ENCODE measurements at places on chromosomes 2 and 18.

DNA sequence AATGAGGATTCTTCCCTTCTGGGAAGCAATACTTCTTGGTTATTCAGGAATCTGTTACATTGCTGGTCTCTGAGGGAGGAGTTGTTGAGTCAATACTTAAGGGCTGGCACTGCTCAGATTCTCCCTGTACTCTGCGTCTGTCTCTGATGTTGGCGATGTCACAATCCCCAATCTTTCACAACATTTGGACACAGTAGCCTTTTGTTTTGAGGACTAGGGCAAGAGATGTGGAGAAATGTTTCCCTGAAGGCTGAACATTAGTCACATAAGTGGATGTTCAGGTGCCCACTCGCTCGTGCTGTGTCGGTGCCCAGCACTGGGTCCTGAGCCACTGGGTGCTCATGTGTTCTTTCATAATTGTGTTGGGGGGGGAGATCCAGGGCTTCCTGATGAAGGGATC is 55.0 kb downstream of the MAPK4 start:
- DNase-seq: no peak

DNA sequence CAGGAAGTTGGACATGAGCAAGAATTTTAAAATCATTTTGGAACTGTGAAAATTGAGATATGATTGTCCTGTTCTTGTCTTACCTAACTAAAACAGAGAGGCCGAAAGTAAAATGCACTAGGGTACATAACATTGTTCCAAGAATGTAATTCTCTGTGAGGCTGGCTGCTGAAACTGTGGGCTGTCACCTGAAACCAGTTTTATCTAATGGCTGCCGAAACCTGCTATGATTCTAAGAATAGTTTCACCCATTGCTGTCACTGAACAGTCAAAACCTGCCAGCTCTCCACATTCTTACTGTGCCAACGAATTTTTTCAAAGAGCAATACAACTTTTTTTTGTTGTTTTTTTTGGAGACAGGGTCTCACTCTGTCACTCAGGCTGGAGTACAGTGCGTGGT is 119.3 kb upstream of the ZSWIM2 start:
- no peak for DNase-seq

DNA sequence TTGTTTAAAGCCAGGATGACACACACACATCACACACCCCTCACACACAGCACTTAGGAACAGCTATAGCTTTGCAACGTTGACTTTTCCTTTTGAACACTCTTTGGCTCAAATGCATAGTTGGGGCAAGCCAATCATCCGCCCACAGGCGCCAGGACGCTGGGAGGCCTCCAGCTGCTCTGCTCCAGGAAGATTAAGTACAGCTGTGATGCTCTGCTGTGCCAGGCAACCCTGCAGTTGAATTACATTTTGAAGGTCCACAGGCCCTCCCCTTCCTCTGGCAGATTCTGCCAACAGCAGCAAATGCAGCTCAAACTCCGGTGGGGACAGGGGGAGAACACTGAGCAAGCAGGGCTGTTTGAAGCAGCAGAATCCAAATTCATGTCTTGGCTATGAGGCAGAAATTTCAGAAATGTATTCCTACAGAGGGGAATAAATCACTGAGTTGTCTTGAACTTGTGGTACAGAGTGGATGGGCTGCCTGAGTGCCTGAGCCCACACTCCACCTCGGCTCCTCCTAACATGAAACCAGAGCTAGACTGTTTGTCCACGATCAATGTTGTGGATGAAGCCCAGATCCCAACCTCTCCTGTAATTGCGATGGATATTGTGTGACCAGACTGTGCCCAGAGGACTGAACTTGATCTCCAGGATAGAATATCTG is 86.5 kb upstream of the PPP1CB start:
- DNase-seq: no peak

DNA sequence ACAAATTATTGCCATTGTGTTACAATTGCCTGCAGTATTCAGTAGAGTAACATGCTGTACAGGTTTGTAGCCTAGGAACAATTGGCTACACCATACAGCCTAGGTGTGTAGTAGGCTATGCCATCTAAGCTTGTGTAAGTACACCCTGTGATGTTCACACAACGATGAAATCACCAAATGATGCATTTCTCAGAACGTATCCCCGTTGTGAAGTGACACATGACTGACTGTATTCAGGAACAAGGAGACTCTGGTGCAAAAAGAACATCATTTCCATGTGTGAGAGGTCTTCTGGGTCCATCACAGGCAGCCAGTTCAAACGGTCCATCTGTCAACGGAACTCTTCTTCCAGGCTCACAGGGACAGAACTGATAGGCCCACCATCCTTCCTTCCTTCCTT is 263.7 kb downstream of the ANAPC1 start:
- DNase-seq: no peak

- DNase-seq: no peak
Observed at GRCh38 chr2:3617198-3617890, 22.4 kb downstream of the COLEC11 start.

DNA sequence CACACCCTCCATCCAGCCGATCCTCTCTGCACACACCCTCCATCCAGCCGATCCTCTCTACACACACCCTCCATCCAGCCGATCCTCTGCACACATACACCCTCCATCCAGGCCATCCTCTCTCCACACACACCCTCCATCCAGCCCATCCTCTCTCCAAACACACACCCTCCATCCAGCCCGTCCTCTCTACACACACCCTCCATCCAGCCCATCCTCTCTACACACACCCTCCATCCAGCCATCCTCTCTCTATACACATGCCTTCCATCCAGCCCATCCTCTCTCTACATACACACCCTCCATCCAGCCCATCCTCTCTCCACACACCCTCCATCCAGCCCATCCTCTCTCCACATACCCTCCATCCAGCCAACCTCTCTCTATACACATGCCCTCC is 83.1 kb downstream of the EIPR1 start:
- no peak for DNase-seq

DNA sequence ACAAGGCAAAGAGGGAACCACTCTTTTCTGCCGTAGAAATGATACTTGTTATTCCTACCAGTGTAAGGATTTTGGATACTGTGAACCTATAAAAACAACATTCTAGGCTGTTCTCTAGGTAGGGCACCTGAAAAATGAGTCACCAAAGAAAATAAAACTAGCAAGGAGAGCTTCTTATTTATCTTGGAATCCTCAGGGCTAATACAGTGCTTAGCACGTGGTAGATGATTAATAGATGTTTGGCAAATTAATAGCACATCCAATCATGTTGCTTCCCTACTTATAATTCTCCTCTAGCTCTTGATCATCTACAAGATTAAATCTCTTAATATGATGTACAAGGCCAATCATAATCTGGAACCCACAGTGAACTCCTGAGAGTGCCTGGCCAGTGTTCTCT is 73.1 kb downstream of the AAK1 start:
- no peak for DNase-seq

- no peak for DNase-seq
Observed at GRCh38 chr2:110716959-110717645, 15.3 kb upstream of the ACOXL start.

DNA sequence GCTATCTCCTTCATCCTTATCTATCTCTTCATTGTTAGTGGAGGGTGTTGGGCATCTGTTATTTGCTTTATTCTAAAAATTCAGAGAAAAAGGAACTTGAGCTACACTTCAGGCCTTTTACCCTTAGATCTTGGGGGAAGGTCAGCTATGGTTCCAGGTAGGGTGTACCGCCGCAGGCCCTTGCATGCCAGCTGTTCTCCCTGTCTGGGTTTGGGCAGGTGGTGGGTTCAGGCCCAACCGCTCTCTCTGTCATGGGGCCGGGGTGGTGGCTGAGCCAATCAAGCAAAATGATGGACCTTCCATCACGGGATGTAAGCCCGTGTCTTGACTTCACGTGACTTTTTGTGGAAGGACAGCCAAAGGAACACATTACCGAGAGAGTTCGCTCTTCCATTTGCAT is 231.1 kb downstream of the LDLRAD4 start:
- DNase-seq: no peak

DNA sequence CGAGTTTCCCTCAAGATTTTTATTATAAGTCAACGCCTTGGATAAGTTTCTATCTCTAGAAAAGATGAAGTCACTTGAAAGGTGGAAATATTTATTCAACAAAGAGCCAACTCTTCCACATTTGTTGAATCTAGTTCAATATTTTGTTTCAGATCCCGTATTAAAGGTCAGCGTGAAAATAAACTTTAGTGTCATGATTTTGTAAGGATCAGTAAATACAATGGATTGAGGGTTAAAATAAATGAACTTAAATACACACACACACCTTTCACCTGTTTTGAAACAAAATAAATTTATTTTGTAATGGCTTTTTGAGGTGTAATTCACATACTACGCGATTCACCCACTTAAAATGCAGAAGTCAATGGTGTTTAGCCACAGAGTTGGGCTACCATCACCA is 16.0 kb upstream of the NPPC start:
- DNase-seq: no peak

GRCh38 chr2:40101131-40101575 is 322.1 kb upstream of the THUMPD2 start:
- no peak for DNase-seq

DNA sequence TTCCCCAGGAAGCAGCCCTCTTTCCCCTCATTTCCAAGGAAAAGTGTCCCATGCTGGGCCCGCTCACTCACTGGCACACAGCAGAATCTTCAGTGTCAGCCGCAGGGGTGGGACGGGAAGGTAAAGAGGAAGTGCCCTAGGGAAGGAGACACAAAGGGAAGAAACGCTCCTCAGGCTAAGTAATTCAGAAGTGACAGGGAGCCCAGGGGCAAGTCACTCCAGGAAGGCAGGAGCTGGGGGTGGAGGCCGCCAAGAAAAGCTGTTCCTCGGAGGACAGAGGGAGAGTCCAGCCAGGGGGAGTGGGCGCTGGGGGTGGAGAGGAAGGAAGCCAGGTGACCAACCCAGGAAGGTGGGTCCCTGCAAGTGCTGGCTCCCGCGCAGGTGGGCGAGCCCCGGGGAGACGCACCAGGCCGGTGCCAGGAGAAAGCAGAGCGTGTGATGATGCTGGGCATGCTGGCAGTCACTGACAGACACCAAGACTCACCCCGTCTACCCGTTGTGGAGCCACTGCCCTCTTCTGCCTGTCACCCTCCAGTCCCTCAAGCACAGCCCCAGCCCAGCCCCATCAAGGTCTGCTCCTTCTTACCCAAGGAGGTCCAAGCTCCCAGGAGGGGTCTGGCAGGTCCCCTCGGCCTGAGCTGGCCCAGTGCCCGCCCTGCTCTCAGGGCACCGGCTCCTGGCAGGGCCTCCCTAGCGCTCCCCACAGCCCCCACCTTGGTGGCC is 21.7 kb downstream of the HDAC4 start:
- DNase-seq: no peak

DNA sequence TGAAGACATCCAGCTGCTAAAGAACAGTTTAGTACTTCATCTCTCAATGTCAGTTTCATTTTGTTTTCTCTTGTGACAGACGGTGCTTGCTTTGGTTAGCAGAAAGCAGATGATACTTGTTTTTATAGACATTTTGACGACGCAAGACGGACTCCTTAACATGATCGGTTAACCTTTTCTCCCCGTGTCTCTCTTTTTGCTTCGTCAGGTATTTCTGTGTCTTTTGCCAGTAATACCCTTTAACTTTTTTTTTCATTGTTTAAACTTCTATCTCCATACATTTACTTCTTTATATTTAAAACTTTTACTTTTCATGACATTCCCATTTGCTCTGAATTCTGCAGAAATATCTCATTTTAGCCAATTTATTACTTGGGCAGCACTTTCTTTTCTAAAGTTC is 57.9 kb downstream of the THSD7B start:
- no peak for DNase-seq

GRCh38 chr2:186755066-186755465 is 61.2 kb downstream of the FAM171B start:
- no peak for DNase-seq

DNA sequence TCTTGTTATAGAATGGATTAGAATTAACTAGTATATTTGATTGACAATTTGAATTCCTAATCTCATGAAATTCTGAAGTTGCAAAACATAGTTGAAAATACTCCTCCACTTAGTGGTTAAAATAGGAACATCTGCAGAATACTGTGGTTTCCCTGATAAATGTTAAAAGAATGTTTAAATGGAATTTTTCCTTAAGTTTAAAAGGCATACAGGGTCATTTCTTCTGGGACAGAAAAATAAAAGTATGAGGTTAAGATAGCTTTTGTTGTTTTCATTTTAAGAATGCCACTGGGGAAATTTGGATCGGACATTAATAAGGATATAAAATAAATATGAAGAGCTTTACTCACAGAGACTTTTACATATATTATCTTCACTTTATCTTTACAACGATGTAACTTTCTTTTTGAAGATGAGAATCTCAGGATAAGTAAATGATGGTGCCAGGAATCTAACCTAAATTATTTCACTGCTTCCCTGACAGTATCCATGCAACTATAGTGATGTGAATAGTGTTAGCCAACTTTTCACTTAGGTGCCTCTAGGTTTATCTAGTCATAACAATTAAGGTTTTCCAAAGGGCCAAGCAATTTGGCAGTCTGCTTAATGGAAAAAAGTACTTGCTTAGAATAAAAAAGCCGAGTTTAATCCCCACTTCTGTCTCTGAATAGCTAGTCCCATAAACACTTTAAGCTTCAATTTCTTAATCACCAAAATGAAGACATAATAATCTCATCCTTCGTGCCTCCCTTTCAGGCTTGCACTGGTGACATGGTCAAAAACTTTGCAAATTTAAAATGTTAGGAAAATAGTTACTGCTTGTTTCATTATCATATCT is 151.8 kb upstream of the STK17B start:
- DNase-seq: no peak

GRCh38 chr2:97868986-97869721 is 126.6 kb downstream of the TMEM131 start:
- DNase-seq: no peak

DNA sequence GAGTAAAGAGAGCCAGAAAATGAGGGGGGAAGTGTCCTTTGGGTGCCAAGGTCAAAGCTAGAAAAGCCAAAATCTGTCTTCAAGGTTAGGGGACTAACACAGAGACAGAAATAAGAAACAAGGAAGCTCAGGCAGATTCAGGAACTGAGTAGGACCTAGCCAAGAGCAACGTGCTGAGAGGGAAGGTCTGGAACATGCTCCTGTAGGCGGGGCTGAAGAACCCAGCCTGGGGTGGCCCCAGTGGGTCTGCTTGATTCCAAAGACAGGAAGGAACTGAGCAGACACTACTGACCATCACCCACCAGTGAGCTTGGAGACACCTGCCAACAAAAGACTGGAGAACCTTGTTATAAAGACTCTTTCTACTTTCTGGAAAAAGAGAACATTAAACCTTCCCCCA is 105.1 kb downstream of the SP3 start:
- no peak for DNase-seq

DNA sequence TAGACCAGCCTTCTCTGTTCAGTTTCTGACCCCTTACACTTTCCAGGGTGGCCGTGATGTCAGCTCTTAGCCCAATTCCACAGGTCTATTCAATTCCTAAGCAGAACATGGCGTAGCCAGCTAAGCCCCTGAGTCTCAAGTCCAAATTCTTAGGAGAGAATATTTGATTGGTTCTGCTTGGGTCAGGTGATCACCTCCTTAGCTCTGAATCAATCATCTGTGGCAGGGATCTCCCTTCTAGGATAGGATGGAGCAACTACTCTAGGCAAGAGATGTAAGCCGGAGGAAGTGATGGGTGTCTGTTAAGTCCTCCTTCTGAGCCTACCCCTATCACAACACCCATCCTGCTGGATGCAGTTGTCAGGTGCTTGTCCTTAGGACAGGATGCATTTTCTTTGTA is 11.1 kb downstream of the UCN start:
- no peak for DNase-seq

GRCh38 chr2:158134655-158135054 is 33.0 kb downstream of the UPP2 start:
- DNase-seq: no peak
